ENCODE measurements at places on chromosomes 7 and 10.

DNA sequence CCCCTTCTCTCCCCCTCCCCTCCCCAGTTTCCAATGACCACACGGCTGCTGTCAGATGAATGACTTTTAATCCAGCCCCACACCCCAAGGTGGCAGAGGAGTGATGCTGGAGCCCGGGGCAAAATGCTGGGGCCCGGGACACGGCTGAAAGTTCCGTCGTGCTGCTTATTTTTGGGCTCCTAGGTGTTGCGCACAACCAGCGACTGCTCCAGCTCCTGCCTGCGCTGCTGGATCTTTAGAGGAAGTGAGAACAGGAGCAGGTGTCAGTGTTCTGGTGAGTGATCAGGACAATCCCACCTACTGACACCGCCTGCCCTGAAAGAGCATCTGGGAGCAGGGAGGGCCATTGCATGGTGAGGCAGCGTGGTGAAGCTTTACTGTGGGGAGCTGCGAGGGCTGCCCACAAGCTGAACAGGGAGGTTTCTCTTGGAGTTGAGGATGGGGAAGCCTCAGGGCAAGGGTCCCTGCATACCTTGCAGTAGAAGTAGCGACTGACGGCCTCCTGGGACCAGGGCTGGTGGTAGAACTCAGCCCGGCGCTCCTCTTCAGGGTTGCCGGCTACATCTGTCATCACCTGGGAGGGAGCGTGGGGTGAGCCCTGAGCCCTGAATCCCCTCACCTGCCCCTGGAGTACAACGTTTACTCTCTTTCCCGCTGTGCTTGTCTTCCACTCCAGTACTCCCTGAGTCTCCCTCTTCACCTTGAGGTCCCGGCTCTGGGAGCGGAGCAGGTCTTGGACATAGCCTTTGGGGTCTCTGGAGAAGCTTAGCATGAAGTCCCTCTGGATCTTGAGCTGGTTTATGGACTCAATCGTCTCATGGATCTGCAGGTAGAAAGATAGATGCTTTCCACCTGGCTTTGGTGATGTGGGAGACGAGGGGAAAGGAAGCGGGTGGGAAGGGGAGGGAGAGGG is 6.9 kb downstream of the CHPF2 start:
- no peak for DNase-seq

DNA sequence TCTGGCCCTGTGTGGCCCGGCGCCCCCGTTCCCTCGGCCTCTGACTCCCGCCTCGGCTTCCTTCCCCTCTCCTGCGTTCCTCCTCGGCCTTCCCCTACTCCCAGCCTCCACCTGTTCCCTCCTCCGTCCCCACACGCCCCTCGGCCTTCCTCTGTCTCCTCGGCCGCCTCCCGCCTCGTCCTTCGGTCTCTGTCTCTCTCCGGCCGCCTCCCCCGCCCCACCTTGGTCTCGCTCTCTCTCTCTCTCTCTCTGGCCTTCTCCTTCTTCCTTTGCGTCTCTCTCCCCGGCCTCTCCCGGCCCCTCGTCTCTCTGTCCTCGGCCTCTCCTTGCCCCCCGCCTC is 588 bp downstream of the GET4 start:
- peak; percentile 55 for DNase-seq

DNA sequence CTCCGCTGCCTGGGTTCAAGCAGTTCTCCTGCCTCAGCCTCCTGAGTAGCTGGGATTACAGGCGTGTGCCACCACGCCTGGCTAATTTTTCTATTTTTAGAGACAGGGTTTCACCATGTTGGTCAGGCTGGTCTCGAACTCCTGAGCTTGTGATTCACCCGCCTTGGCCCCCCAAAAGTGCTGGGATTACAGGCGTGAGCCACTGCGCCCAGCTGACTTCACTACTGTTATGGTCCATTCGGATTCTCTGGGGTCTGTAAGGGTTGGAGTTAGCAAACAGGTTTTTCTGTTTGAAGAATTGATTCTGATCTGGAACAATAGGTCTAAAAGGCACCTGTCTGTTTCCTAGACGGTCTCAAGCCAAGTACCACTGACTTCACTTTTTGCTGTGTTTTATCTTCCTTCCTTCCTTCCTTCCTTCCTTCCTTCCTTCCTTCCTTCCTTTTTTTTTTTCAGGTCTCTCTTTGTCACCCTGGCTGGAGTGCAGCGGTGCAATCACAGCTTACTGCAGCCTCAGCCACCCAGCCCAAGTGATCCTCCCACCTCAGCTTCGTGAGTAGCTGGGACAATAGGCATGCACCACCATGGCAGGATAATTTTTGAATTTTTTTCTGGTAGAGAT is 192.2 kb downstream of the CAMK1D start:
- no peak for DNase-seq

GRCh38 chr7:88942815-88943501 is 147.4 kb upstream of the TEX47 start:
- DNase-seq = no peak

GRCh38 chr10:43235070-43235900 is 31.6 kb downstream of the RASGEF1A start:
- no peak for DNase-seq

DNA sequence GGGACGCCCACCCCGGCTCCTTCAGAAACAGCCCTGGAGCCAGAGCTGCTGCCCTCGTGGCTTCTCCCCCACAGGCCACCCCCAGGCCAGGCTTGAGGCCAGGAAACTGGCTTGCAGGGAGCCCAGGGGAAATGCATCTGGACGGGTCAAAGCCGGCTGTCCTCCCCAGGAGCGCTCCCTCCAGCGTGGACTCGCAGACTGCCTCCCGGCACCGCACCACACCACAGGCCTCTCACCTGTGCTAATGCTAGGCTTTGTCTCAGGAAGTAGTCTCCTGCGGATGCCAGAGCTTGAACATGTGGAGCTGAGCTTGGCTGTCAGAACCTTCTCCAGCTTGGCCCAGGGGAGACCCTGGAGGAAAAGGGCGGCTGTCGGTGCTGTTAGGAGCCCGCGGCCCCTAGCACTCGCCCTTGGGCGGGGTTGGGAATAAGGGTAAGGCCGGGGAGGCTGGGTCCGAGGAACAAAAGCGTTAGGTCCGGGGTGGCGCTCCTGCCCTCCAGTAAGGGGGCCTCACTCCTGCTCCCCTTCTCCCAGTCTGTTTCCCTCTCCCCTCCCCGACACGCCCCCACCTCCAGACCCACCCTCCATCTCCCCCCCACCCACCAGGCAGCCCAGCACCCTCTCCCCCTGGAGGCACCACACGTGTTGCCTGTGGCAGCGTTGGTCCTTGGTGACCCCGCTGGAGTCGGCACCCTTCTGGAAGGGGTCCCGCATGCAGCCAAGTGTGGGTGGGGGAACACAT is 21.6 kb upstream of the DRGX start:
- no peak for DNase-seq

DNA sequence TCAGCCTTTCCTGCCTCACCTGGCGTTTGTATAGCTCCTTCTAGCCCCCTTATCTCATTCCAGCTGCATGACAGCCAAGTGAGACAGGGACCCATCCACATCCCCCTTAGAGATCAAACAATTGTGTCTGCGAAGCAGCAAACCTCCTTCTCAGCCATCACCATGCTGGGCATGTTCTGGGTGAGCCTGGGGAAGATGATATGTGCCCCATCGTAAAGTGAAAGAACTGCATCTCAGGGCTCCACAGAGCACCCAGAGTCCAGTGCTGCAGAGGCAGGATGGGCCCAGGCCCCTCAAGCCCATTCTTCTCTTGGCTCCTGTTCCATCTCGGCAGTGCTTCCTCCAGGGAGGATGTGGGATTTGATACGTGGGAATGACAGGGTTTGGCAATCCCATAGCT is 43.2 kb downstream of the FIGNL1 start:
- DNase-seq = no peak

DNA sequence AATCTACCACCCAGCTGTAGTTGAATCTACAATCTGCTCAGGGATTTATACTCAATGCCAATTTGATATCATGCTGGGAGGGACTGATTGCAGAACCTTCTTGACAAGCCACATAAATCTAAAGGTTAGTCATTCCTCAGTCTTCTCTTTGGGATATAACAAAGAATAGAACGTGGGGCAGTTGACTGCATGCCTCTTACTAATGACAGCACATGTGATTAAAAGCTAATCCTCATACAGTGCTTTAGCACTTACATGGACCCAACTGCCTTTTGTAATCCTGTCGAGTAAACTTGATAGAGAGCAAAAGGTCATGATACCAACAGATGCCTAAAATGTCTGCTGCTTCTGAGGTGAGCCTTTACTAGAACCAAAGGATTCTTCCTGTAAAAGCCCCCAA is 12.3 kb downstream of the KLHL7 start:
- DNase-seq = no peak

- no peak for DNase-seq
These were observed 283.7 kb upstream of the ZMIZ1 start for GRCh38 chr10:78785066-78785465.

GRCh38 chr10:28545967-28546644 is 13.2 kb downstream of the WAC start:
- no peak for DNase-seq

- DNase-seq = no peak
These were observed 11.9 kb upstream of the SUN1 start for GRCh38 chr7:820341-820740.

- DNase-seq = no peak
These were observed 78.0 kb upstream of the ADRB1 start for GRCh38 chr10:113965683-113966082.

GRCh38 chr10:132375116-132375794 is 21.7 kb upstream of the PWWP2B start:
- no peak for DNase-seq

DNA sequence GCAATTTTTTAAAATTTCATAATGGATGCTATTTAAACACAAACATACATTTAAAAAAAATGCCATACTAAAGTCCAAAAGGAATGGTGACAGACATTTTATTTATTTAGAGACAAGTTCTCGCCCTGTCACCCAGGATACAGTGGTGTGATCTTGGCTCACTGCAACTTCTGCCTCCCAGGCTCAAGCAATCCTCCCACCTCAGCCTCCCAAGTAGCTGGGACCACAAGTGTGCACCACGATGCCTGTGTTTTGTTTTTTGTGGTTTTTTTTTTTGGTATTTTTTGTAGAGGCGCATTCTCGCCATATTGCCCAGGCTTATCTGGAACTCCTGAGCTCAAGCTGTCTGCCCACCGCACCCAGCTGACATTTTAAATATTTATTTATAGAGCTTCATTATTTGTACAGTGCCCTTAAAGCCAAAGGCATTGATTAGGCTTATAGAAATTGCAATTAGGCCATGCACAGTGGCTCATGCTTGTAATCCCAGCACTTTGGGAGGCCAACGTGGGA is 703.5 kb downstream of the AUTS2 start:
- DNase-seq = no peak

DNA sequence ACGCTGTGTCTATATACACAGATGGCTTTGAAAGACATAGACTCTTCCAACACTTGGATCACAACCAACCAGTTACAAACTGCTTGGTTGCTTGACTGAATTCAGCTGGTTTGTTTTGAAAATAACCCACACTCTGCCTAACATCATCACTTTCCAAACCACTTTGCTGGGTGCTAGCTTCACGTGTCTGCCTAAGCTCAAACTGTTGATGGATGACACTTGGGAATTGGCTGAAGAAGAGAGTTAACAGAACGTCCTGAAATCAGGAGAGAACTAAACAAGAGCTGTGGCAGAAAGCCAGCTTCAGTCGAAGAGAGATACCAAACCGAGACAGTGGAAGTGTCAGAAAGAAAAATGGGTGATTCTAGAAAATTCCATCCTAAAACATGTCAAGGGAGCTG is 420.8 kb upstream of the AUTS2 start:
- DNase-seq = no peak

DNA sequence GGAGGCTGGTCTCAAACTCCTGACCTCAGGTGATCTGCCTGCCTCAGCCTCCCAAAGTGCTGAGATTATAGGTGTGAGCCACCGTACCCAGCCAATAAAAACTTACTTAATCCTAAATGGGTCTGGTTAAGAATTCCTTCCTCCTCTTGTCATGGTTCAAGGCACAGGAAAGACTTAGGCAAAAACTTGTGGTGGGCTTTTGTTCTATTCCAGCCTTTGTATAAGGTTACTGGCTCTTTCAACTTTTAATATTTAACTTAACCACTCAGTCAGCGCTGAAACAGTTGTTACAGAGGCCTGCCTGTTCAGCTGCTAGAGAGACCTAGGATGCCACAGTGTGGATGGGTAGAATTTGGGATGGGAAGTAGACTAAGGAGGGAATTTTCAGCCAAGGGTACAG is 28.1 kb upstream of the GARS1 start:
- no peak for DNase-seq

GRCh38 chr7:12017046-12017445 is 185.0 kb upstream of the THSD7A start:
- no peak for DNase-seq

DNA sequence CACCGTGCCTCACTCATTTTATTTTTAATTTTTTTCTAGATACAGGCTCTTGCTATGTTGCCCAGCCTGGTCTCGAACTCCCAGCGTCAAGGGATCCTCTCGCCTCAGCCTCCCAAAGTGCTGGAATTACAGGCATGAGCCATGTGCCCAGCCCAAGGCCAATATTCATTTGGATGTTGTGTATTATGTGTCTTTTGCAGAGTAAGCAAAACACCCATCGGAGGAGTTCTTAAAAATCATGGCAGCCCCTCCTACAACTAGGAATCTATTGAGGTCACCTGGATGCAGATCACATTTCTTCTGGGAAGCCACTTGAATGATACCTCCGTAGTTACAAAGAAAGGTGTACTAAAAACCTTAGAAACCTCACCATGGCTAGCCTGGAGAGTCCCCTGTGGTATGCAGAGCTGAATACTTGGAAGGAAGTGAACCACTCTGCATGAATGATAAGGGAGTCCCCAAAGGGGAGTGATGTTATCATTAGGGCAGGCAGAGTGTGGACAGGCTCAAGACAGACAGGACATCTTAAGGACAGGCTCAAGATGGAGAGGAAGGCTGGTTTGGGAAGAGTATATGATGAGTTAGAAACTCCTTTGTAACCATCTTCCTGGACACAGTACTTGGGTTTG is 185.7 kb downstream of the TAX1BP1 start:
- no peak for DNase-seq

DNA sequence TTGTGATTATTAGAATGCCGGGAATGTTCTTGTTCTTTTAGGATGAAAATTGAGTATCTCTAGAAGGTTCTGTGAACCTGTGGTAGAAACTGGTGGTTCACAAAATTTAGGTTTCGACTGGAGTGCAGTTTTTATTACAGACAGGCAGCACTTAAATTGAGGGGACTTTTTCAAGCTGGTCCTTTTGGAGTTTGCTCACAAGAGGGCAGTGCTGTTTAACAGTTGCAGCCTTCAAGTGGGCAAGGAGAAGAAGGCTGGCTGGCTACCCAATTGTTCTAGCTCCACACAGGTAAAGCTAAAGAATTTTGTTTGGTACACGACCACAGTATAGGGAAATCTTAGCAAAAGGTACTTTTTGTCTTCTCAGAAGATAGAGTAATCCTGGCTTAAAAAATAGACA is 233.6 kb downstream of the SNX13 start:
- peak; percentile 73 for DNase-seq
